ENCODE measurements at places on chromosomes 3 and 15. TPM values are rescaled to one million over a fixed set of nuclear protein-coding genes. Genes with fewer than 3 reads are reported as not detected.

C3orf62 gene
- total RNA-seq: 1.8 TPM

GHSR gene
- total RNA-seq: not detected

LPP gene
- total RNA-seq: 33.4 TPM

ANKRD63 gene
- total RNA-seq: not detected

SLCO2A1 gene
- not detected for total RNA-seq

IGSF10 gene
- total RNA-seq: 0.94 TPM

ALDH1A2 gene
- 1.6 TPM for total RNA-seq

GOLGA8G gene
- not detected for total RNA-seq

FAM3D gene
- not detected for total RNA-seq
